ENCODE measurements at places on chromosomes 1 and 21.

DNA sequence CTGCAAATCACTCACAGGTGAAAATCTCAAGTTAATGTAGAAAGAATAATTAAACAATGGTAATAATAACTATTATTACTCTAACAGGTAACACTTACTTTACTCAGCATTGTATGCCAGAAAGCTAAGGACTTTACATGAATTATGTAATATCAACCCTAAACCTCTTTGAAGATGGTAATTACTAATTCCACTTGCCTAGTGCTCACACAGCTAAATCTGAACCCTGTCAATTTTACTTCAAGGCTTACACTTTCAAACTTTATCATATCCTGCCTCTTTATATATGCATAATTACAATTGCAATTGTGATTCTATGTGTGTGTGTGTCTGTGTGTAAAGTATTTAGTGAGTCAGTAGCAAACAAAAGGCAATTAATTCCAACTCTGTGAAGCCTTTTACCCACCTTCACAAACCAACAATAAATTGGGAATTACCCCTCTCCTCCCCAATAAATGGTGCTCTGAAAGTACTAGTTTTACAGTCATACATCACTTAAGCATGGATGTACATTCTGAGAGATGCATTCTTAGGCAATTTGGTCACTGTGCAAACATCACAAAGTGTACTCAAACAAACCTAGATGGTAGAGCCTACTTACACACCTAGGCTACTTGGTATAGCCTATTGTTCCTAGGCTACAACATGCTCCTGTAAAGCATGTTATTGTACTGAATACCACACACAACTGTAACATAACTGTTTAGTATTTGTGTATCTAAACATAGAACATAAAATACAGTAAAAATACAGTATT is 5.9 kb downstream of the ZNF644 start:
- DNase-seq, result peak; percentile 48

DNA sequence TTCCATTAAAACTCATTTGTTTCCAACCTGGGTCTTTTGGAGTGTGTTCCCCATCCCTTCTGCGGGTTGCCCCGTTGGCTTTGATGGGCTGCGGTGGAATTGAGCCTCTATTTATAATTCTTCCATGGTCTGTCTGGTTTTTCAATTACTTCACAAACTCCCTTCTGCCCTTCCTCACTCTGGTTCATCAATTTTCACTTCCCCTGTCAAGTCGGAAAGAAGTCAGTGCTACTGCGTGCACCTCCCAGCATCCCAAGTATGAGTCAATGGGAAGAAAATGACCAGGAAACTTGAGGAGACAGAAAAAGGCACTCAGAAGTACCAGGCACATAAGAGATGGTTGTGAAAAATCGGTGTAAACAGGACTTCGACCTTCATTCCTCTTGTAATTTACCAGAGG is 126.2 kb downstream of the KAZN start:
- DNase-seq, result no peak

GRCh38 chr21:41886328-41886727 is 7.2 kb upstream of the PRDM15 start:
- DNase-seq, result peak; percentile 5

- no peak for DNase-seq
Observed at GRCh38 chr1:1874901-1875300, 16.0 kb downstream of the GNB1 start.

GRCh38 chr1:163410073-163410999 is 88.6 kb downstream of the NUF2 start:
- peak; percentile 83 for DNase-seq

DNA sequence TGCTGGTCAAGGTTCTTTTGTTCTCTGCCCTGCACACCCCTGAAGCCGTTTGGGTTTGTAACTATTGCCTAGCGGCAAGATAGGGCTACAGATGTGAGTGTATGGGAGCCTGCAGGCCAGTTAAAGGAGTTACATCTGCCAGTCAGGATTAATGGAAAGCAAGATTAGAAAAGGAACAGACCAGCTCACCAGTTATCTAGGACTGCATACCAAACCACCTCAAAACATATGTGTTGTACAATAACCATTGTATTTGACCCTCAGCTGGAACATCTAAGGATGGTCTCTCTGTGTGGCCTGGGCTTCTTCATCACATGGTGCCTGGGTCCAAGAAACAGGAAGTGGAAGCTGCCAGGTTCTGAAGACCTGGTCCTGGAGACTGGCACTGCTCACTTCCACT is 52.5 kb upstream of the FBXO28 start:
- no peak for DNase-seq

- DNase-seq, result no peak
Observed at GRCh38 chr1:177701654-177702353, 268.1 kb downstream of the SEC16B start.

- no peak for DNase-seq
Observed at GRCh38 chr1:67085326-67085725, 31.4 kb upstream of the SLC35D1 start.

- no peak for DNase-seq
Observed at GRCh38 chr1:114342376-114342775, 168.6 kb downstream of the TRIM33 start.

DNA sequence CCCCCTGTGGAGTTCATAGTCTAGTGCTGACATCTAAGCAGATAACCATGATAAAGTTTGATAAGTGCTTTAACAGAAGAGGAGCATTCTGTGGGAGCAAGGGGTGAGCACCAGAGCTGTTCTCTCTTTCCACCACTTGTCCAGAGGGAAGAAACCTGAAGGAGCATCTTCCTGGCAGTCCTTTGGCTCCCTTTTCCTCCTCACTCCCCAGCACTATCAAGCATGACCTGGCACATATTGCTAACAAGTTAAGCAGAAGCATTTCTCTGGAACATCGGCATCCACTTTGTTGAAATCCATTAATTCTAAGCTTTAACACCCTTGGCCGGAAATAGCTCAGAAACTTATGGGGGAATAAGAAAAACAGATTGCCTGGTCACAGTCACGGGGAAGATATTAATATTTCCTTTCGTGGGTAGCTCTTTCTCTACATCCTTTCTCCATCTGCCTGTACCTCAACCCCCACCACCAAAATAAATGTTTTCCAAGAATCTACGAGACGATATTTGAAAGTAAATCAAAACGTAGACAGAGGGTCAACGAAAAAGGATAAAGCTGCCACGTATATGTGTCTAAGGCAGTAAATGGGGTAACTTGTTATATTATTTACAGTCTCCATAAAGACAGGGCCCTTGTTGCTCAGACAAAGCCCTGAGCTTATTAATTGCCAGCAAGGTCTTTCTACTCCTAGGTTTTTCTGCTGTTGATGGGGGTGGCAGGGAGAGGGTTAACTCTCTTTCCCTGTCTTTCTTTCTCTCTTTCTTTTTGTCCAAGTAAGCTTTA is 351.4 kb downstream of the NUF2 start:
- DNase-seq, result no peak

GRCh38 chr1:171653796-171654195 is 1.3 kb upstream of the MYOC start:
- DNase-seq, result no peak

DNA sequence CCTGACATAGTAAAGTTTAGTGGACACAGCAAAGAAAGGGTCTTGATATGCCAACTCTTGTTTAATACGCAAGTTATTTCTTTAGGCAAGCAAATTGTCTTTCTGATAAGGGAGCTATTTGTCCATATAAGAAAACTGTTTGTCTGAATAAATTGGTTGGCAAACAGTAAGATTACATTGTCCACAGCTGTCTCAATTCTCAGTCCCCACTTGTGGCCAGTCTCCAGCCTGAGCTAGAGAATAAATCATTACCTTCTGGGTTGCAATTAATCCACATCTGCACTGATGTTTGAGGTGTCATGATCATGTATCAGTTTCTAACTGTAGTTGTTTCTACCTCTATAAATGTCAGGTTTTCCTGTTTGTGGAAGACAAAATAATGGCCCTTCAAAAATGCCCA is 60.0 kb upstream of the TNR start:
- no peak for DNase-seq

GRCh38 chr1:234532503-234532922 is 53.5 kb upstream of the TARBP1 start:
- no peak for DNase-seq

- no peak for DNase-seq
Observed at GRCh38 chr1:162367073-162367472, 9.6 kb downstream of the SPATA46 start.

DNA sequence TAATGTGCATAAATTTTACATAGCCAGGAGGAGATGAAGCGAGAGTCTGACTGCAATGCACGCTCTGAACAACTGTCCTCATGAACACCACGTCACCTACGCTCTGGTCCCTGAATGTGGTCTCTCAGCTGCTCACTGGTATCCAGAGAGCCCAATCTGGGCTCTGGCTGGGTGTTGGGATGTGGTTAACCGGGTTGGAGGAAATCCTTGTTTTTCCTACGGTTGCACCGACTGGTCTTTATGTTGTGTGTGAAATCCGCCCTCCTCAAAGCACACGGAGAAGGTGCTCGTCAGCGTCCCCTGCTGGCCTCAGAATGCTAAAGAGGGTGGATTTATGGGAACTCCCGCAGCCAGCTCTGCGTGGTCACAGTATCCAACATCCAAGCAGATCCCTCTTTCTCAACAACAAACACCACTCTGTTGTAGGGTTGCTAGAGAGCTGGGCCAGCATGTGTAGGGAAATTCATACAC is 51.8 kb upstream of the FAM89A start:
- DNase-seq, result no peak

GRCh38 chr1:57966340-57966739 is 542.5 kb upstream of the DAB1 start:
- no peak for DNase-seq

GRCh38 chr1:234941321-234942011 is 187.2 kb downstream of the TOMM20 start:
- DNase-seq, result no peak

DNA sequence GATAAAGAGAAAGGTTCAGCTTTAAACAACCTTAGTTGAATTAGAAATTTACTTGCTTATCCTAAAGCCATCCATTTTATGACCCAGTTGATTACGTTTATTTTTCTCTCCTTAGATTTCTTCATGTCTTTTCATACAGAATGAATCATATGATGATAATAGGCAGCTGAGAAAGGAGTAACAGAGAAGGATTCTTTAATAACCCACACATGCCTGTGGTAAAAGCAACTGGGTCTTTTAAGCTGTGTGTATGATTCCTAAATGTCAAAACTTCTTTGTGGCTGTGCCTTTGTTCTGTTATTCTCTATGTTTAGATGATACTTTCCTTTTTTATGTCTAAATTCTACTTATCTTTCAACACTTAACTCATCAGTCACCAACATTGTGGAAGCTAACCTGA is 626.5 kb downstream of the NCAM2 start:
- no peak for DNase-seq
